ENCODE measurements at places on chromosomes 2 and 18.

- DNase-seq: no peak
Measured at GRCh38 chr2:4656326-4656725, 953.0 kb downstream of the DCDC2C start.

DNA sequence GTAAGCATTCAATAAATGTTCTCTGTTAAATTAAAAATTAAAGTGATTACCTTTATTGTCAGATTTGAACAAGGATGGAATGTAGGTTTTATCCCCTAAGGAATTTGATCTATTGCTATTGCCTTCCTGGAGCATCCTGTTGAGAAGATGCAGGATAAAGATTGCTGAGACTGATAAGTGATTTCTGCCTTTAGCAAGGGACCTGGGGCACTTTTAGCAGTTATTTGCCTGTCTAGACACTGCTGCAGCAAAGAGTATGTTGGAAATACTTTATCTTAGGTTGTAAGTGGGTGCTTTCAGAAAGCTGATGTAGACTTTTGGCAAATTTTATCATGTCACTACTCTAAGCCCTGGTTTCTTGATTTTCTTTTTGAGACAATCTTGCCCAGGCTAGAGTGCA lies 69.5 kb downstream of the FAM117B start:
- no peak for DNase-seq

- no peak for DNase-seq
Measured at GRCh38 chr2:188279093-188279445, 12.6 kb upstream of the GULP1 start.

GRCh38 chr2:13000664-13001363 lies 284.1 kb downstream of the TRIB2 start:
- DNase-seq: peak; percentile 74

DNA sequence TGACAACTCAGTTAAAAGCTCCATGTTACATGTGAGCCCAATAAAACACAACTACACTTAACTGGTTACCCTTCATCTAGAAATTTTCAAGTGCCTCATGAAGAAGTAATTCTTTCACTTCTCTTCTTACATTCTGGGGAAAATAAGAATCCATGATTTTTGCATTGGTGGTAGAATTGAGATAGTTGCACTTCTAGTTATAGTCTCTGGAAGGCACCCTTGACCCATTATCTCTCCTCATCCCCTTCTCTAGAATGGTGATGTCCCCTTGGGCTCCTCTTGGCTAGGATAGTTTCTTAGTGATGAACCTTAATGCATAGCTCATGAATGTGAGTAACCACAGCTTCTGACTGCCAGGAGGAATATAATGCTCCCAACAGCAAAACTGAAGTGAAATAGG lies 3.6 kb downstream of the LGALSL start:
- no peak for DNase-seq

DNA sequence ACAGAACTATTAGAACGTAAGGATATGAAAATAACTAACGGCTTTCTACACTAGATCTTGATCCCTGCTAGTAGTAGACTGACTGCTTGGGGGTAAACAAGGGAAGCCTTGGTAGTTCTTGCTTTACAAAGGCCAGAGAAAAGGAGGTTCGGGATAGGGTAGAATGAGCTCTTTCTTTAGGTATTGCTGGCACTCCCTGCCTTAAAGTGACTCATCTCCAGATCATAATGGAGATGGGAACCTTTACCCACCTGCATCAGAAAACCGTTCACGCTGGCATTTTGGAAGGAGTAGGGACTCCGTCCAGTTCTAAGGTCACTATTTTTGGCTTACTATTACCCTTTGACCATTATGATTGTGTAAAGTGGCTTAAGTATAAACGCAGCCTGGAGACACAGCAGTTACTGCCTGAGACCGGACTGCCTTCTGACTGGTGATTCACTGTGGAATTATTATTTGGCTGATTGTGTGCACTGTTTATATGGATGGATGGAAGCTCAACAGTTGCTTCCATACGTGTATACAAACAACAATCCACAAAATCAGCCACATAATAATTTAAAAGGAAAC lies 482.5 kb downstream of the STK39 start:
- DNase-seq: no peak

DNA sequence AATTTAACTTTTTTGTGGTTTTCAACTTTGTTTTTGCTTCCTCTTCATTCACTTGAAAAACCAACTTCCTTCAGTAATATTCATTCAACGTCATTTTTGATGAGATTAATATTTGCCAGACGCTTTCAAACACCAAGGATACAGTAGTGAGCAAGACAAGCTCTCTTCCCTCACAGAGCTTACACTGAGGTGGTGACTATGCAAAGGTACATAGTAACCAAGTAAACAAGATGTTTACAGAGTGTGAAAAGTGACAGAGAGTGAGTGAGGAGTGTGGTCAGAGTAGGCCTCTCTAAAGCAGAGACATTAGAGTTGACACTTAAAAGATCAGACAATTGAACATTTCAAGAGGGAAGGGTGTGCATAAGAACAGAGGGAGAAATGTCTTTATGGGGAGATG lies 155.5 kb downstream of the TMEM247 start:
- DNase-seq: no peak

DNA sequence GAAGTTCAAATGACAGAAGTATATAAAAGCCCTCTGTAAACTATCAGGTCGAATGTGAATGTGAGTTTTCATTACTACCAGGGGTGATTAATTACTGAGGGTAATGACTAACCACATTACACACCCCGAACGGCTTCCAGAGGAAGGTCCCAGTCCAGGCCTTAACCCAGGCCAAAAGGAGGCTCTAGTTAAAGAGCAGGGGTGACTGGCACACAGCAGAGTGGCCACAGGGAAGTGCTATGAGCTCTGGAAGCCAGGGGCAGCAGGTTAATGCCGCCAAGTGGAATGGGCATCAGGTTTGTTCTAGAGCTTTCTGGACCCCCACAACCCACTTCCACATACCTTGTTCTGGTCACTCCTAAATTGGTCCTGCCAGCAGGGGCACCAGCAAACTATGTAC lies 87.7 kb downstream of the BCL11A start:
- DNase-seq: no peak

GRCh38 chr2:12432985-12433625 lies 283.6 kb upstream of the TRIB2 start:
- DNase-seq: no peak

GRCh38 chr2:132497591-132497990 lies 81.0 kb downstream of the GPR39 start:
- DNase-seq: no peak

- DNase-seq: no peak
Measured at GRCh38 chr2:96501886-96502810, 3.0 kb downstream of the NEURL3 start.

DNA sequence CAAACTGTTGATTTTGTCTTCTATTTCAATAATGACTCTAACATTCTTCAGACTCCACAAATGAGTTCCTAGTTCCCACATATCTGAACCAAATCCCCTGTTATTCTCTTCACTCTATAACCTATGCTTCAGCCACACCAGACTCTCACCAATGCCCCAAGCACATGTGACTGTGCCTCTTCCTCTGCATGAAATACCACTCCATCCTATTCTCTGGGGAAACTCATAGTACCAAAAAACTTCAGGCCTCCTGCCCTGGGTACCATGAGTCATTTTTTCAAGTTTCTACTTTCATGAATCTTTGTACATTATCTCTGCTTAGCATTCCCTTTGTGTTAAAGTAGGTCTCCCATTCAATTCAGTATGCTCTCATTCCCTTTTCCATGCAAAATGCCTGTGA lies 353.2 kb downstream of the ZEB2 start:
- no peak for DNase-seq

DNA sequence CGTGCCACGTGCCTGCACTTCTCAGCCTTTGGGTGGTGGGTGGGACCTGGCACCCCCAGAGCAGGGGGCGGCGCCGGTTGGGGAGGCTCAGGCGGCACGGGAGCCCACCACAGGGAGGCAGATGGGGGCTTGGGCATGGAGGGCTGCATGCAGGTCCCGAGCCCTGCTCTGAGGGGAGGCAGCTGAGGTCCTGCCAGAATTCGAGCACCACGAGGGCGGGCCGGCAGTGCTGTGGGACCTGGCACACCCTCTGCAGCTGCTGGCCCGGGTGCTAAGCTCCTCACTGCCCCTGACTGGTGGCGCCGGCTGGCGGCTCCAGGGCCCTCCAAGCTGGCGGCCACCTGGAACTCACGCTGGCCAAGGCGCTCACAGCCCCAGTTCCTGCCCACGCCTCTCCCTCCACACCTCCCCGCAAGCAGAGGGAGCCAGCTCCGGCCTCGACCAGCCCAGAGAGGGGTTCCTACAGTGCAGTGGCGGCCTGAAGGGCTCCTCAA lies 1176.8 kb upstream of the GYPC start:
- DNase-seq: no peak

DNA sequence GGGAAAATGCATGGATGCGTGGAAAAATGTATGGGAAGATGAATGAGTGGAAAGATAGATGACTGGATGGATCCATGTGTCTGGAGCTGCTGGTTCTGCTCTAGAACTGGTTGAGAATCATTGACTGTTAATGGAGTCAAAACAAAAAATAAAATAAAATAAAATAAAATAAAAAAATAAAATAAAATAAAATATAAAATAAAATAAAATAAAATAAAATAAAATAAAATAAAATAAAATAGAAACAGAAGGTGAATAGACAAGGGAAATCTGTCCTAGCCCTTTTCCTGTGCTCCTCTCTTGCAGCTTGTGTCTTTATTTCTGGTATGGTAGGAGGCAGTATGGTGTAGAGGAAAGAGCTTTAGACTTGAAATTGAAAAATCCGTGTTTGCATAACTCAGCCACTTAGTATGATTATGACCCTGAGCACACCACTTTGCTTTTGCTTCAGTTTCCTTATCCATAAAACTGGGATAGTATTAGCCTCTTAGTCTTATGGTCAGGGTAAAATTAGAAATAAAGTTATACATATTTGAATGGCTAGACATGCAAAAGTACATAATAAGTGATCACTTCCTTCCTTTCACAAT lies 51.0 kb downstream of the PSD4 start:
- no peak for DNase-seq

DNA sequence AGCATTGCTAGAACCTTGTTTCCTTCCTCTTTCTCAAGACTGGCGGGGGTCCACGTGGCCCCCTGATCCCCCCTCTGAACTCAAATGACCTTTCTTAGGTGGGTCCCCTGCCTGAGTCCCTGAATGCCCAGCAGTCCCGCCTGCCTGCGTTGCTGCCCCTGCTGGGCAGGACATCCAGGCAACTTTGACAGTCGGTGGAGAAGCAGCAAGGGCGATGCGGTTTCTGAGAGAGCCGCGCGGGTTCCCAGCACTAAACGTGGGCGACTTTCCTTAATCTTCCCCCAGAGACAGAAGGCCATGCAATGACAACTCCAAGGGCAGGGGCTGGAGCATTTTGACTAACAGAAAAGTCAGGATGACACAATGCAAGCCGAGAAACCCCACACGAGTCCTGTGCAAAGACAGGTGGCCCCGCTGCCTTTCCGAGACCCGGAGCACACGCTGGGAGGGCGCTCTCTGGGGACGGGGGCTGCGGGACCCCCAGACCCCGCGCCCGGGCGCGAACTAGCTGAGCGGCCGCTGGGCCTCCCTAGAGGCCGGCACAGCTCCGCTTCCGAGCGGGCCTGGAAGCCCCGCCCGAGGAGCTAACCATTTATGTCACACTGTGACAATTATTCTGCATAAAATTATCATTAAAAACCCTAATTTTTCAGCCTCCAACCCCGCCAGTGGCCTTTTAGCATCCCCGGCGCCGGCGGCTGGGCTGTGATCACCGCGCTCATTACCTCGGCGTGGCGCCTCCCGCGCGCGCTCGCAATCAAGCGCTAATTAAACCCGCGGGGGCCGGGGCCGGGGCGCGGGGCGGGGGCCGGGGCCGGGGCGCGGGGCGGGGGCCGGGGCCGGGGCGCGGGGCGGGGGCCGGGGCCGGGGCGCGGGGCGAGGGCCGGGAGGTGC lies 27.4 kb downstream of the ASB18 start:
- no peak for DNase-seq

- DNase-seq: no peak
Measured at GRCh38 chr2:7071916-7072556, 154.8 kb downstream of the RNF144A start.

DNA sequence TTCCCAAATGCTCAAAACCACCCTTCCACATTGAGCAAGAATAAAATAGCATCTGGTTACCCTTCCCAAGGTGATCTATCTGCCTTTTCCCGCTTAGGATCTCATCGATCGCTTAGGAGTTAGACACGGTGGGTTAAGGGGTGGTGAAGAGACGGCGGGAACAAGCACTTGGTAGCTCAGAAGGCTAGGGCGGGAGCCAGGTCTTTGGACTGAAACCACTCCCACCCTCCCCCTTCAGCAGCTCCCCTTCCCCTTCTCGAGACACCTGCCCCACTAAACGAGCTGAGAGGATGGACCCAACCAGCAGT lies 513 bp downstream of the THOC1 start:
- no peak for DNase-seq

DNA sequence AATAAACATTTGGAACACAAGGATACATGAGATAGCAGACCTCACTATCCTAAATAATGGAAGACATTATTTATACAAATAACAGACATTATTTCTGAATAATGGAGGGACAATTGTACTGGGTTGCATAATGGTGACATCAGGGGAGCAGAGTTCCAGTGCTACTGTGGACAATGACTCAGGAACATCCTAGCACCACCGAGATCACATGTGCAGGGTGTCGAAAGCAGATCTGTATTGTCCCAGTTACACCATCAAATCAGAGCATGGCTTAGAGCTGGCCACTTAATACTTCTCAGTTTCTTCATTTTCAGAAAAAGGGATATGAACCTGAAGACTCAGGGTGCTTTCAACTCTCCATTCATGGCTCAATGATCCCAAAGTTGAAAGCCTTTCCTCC lies 249.1 kb upstream of the RBMS1 start:
- no peak for DNase-seq

DNA sequence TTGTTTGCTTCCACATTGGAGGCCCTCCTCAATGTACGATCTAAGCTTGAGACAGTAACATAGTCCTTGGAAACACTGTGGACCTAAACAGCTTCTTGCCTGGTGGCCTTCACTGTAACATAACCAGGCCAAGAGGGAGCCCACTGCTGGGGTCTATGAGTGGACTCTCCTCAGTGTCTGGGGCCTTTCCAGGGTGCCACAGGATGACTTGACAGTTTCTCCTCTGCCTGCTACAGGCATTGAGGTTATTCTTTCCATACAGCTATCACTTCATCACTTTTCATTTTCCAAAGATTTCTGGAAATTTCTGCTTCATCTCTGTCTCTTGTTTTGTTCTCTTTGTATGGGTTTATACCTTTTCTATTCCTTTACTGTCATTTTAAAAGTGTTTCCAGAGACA lies 11.3 kb downstream of the SCTR start:
- DNase-seq: no peak

GRCh38 chr2:161419638-161420190 lies 3.6 kb downstream of the TBR1 start:
- DNase-seq: no peak
